Left renal cortex interstitium (tissue), 4 donors: ENCODE measurements at places on chromosomes 16 and 17. TPM values are rescaled to one million over a fixed set of nuclear protein-coding genes. Genes with fewer than 3 reads are reported as not detected.

GRCh38 chr16:29729116-29729521 is 16.7 kb downstream of the C16orf54 start:
- DNase-seq = no peak

GRCh38 chr16:3020604-3021448 is 658 bp downstream of the TNFRSF12A start:
- DNase-seq = no peak

- no peak for DNase-seq
Measured at GRCh38 chr17:36705874-36706731, 104.7 kb downstream of the MRM1 start.

DNA sequence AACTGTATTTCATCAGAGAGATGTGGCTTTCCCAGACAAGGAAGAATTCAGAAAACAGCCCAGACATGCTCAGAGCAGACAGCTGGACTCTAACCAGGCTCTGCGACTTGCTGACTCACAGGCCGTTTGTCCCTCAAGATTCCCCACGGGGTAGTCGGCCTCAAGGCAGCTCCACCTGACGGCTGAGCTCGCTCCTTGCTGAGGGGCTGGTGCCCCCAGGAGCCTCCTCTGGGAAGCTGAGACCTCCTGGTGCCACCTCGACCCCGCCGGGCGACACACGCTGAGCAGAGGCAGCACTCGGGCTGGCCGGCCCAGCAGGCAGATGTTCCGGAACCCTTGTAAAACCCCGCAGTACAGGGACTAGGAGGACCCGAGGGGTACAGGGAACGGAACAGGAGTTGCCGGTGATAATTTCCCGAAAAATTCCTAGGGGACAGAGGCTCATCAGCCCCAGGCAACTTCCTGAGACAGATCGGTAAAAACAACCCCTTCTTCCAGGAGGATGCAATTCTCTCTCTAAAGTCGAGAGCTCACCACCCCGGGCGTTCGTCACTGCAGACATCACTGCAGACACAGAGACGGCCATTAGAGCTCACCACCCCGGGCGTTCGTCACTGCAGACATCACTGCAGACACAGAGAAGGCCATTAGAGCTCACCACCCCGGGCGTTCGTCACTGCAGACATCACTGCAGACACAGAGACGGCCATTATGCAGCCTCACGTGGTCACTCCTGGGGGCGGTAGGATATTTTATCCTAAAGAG is 19.9 kb downstream of the RPH3AL start:
- DNase-seq = no peak

DNA sequence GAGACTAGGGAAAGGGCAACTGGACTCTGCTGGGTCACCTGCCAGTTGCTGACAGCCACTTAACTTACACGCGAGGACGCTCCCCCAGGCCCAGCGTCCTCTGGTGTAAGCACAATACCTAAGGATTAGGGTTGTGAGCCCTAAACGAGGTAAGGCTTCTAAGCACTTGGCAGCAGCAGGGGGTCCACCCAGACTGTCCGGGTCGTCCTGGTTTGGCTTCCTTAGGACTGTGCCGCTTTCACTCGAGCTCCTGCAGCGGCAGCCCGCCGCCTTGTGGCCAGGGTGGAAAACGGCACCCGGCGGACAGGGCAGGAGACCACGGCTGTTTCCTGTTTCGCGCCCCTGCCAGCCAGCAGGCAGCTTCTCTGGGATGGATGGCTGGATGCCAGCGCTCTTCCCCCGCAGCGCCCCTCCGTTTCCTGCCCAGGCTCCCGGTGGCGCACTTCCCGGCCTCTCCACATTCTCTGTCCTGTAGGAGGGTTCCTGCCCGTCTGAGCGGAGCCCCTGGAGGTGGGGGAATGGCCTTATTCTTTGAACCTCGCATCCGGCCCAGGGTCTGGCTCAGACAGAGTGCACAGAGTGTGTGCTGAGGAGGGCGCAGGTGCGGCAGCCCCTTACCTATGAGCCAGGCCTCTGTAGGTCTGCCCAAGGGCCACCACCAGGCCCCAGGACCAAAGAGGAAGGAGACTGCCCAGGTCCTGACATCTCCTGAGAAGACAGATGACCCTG is 47.0 kb upstream of the AMZ2 start:
- no peak for DNase-seq

- DNase-seq = no peak
Measured at GRCh38 chr17:77266213-77266612, 125.4 kb downstream of the SEC14L1 start.

- DNase-seq = no peak
Measured at GRCh38 chr17:62870030-62870541, 62.0 kb upstream of the MARCHF10 start.

DNA sequence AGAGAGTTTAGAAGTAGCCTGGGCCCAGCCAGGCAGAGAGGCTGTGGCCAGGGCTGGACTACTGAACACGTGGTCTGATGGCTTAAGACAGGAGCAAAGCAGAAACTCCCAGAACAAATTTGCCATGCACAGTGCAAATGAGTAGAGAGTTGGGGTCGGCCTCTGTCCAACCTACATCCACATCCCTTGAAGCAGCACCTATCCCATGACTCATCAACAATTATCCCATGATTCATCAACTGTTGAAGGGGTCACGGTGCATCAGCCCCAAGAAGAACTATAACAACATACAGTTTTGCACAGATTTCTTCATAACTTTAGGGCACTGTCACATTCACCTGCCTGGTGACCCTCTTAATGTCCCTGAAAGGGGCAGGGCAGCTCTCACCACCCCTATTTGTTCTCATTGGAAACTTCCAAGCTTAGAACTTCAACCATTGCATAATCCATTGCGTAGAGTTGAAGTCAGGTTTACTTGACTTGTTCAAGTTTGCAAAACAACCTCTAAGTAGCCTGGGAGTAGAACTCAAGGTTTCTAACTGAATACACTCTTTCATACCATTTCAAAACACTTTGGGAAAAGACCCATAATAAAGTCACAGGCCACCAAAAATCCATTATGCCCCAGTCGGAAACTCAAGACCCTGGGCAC is 235.2 kb upstream of the CDH5 start:
- no peak for DNase-seq

DNA sequence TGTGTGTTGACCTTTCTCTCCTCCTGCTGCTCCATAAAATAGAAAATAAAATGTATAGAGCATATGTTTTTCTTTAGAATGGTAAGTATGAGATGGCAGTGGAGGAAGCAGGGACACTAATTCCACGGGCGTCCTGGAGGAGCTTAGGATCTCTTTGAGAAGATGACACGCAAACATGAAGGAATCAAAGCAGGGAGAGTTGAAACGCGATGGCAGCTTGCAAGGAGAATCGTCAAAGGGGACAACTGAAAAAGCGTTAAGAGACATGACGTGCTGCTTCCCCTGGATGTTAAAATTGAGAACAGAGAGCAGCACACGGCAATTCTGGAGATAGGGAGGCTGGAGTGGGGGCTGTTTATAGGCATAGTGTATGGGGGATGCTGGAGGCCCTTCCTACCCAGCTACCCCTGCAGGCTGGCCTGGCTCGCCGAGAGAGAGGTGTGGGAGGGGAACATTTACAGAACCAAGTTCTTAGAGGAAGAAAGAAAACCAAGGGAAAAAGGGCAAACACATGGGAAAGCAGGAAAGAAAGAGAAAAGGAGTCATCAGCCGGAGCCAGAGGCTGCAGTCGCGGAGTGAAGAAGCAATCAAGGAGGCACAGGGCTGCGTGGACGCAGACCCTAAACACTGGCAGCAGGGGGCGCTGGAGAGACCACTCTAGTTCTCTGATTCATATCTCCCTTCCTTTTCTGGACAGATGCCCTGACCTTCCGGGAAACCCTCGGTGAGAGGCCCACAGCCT is 55.8 kb downstream of the MYH13 start:
- DNase-seq = no peak

DNA sequence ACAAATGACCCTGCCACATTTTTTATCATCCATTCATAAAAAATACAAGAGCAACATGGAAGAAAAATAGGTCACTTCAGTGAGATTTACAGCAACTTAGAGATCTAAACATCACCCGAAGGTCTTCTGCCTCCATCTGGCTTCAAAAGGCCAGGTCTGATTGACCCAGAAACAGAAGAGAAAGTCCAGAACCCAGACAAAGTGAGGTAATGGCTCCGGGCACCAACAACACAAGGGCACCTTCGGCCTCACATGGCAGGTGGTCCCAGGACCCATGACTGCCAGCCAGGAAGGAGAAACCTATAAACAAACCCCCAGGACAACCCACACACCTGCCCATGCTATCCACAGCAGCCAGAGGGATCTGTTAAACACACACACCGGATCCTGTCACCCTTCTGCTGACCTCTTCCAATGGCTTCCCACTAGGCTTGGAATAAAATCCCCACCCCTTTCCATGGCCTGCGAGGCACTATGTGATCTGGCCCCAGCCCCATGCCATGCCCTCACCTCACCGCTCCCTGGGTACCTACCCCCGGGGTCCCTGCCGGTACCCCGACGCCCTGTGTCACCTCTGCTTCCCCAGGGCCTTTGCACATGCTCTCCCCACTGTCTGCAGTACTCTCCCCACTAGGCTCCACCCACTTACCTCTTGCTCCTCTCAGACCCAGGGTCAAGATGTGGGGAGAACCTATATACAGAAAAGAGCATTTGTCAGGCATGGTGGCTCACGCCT is 149.1 kb downstream of the ZNF423 start:
- DNase-seq = no peak

DNA sequence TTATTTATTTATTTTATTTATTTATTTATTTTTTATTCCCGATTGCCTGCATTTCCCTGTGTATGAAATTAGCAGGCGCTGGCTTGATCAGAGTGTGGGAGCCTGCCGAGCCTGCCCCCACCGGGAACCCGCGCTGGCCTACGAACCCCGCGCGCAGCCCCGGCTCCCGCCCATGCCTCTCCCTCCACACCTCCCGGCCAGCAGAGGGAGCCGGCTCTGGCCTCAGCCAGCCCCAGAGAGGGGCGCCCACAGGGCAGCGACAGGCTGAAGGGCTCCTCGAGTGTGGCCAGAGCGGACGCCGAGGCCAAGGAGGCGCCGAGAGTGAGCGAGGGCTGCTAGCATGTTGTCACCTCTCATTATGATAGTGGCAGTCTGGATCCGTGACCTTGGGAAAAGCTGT is 13.0 kb upstream of the RBL2 start:
- no peak for DNase-seq

- DNase-seq = no peak
Measured at GRCh38 chr17:68600931-68601564, at the start of gene FAM20A. FAM20A (minus strand) TSS chr17:68601367; CDS start chr17:68600666, 701 bp downstream.

DNA sequence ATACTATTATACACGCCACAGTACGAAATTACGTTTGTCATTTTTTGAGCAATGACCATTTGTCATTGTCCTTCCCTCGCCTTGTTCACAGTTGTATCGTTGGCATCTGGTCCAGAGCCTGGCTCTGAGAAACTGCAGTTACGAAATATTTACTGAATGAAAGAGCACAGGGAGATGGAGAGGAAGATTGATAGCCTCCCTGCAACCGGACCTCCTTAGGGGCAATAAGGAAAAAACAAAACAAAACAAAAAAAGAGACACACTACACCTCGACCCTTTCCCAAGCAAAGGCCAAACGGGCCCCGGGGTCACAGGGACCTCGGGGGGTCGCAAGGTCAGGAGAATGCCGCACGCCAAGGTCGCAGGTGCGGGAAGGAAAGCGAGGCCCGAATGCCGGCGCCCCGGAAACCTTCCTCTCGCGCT is 857 bp downstream of the GOT2 start:
- DNase-seq = no peak

DNA sequence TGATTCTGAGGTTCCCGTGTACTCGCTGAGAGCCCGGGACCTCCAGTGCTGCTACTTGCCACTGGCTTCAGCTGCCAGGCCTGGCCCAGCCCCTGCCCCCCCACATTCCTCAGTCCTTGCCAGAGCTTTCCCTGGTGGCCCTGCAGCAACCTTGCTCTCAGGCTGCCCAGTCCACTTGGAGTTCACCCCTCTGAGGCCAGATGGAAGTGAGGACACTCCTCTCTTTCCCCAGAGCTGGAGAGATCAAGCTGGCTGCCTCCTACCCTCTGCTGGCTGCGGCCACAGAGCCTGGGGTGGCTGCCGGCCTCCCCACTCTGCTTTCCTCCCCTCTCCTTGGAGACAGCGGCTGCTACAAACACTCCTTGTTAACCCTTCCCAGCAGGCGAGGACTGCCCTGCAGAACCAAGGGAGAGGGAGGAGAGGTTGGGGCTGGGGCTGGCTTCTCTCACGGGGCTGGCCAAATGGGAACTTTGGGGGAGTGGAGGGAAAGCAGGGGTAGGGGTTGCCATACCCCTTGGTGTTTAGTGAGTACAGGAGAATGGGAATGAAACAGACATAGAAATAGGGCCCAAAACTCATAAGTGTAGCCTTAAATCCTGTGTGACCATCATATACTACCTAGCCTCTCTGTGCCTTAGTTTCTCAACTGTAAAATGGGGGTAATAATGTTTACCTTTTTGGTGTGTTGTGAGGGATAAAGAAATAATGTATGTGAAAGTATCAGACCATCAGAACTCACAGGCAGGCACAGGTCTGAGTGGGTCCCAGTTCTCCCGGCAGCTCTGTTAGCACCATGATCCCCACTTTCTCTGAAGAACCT is at the start of gene GAS2L2:
Gene GAS2L2, minus strand, starts transcription at position 295 of the 820 bp plus-strand sequence. CDS start 389 bp downstream, outside the sequence.
- DNase-seq = no peak

- DNase-seq = no peak
Measured at GRCh38 chr17:18040261-18040858, 1.2 kb downstream of the GID4 start.

DNA sequence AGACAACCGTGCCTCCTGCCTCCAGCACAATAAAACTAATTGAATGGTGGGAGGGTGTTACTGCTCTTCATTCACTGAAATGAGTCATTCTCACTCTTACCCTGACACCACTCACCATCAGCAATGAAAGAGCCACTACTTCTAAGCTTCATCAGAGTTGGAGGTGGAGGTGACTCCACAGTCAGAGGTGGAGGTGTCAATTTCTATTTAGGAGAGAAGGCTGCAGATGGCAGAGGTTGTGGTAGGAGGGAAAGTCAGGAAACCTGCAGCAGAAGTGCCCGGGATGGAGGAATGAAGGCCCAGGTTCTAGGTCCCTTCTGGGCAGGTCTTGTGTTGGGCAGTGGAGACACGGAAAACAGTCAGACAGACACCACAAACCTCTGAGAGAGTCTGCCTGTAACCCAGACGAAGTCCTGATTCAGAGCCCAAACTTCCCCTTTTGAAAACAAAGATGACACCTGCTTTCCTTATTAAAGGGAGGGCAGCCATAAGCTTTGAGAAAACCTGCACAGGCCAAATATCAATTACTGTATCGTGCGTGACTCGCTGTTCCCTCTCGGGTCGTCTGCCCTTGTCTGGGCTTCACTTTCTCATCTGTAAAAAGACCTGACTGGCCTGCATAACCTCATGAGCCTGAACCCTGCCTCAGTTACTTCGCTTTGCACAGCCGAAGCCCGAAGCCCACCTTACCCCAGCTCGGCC is 668 bp downstream of the ATPAF2 start:
- no peak for DNase-seq

DNA sequence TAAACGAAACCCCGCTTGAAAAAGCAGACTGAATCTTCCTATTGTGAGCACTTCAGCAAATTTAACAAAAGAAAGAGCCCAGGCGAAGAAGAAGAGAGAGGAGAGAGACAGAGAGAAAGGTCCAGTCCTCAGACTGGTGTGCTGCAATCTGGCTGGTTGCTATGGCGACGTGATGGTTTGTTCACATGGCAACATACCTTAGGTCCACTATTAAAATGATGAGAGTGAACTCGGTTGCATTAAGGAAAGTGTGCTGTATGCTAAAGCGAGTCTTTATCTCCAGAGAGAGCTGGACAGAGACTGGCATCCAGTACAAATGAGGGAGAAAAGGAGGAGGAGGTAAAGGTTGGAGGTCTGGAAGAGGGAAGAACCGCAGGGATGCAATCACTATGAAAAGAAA is 271.8 kb upstream of the ZFHX3 start:
- no peak for DNase-seq

Gene NATD1
- polyA plus RNA-seq = 14.7 TPM

Gene CA7
- 0.11 TPM for polyA plus RNA-seq

Gene C16orf92
- polyA plus RNA-seq = not detected

Gene MYCBPAP
- 1.5 TPM for polyA plus RNA-seq

Gene GPR142
- not detected for polyA plus RNA-seq

Gene ITGB3
- 17.7 TPM for polyA plus RNA-seq

Gene CA5A
- polyA plus RNA-seq = 0.26 TPM

Gene CEP295NL
- 1.1 TPM for polyA plus RNA-seq
